Anterior cingulate cortex (tissue), 58 donors: ENCODE measurements at places on chromosomes 7 and 10.

DNA sequence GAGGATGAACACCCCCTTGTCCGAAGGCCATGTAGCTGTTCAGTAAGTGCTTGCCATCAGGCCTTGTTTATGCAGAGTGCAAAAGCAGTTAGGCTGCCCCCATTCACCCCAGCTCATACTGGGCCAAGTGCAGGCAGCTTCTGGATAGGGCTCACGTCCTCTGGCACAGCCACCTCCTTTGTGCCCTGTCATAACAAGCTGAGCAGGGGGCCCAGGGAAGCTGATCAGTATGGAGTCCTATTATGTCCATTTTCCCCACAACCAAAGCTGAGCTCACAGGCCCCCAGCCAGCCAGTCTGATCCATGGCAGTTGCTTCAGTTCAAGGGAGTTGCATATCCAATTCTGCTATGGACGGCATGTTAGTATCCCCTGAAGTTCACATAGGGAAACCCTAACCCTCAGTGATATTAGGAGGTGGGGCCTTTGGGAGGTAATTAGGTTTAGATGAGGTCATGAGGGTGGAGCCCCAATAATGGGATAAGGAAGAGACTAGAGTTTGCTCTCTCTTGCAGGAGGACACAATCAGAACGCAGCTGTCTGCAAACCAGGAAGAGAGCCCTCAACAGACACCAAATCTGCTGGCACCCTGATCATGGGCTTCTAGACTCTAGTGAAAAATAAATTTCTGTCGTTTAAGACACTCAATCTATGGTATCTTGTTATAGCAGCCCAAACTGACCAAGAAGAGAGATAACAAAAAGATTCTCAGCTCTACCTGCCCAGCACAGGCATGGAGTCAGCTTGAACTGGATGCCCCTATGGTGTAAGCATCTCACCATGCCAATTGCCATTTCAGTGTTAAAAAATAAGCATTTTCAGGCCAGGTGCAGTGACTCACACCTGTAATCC, 155.9 kb downstream of the FGFR2 start:
- DNase-seq = no peak

DNA sequence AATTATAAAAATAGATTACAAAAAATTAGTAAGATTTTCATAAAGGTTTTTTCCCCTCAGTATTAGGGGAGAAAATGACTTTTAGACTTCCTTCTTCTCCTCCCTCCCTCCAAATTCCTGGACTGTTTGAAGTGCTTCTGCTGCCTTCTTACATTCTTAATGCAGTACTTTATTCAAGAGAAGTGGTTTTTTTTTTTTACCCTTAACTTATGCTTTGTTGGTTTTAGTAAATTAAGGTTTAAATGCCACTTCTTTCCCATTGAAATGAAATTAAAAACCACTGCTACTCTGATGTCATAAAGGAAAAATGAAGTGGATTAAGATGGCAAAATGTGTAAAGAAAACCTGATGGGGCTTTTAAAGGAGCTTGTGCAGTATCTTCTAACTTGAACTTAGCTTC, 140.7 kb downstream of the VTI1A start:
- no peak for DNase-seq

DNA sequence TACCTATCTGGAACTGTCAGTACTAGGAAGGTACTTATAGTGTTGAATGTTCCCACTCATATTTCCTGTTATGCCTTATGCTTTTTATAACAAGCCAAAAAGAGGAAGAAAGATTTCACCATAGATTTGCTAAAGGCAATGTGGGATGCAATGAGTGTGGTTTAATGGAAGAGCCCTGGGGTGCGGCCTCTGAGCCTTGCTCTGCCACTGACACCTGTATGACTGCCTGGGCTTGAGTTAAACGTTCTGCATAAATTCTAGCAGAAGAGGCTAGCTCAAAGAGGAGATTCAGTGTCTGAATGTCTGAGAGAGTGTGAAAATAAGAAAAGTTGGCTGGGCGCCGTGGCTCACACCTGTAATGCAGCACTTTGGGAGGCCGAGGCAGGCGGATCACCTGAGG, 143.8 kb downstream of the TPST1 start:
- no peak for DNase-seq

DNA sequence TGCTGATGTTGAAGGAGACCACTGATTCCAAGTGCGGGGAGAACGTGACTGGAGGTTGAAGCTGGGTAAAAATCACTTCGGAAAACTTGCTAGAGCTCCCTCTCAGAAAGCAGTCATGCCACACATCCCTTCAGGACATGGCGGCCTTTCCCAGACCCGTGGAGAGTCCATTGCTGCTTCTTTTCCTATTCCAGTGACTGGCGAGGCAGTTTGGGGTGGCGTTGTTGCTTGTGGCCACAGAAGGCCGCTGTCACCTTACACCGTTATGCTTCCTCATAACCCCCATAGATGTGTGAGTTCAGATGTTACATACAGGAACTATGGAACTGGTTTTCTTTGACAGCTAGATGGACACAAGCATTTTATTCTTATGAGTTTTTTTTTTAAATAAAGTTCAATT, 235.6 kb upstream of the POM121L12 start:
- no peak for DNase-seq

- DNase-seq = no peak
Observed at GRCh38 chr10:126611303-126611702, 59.2 kb downstream of the C10orf90 start.

DNA sequence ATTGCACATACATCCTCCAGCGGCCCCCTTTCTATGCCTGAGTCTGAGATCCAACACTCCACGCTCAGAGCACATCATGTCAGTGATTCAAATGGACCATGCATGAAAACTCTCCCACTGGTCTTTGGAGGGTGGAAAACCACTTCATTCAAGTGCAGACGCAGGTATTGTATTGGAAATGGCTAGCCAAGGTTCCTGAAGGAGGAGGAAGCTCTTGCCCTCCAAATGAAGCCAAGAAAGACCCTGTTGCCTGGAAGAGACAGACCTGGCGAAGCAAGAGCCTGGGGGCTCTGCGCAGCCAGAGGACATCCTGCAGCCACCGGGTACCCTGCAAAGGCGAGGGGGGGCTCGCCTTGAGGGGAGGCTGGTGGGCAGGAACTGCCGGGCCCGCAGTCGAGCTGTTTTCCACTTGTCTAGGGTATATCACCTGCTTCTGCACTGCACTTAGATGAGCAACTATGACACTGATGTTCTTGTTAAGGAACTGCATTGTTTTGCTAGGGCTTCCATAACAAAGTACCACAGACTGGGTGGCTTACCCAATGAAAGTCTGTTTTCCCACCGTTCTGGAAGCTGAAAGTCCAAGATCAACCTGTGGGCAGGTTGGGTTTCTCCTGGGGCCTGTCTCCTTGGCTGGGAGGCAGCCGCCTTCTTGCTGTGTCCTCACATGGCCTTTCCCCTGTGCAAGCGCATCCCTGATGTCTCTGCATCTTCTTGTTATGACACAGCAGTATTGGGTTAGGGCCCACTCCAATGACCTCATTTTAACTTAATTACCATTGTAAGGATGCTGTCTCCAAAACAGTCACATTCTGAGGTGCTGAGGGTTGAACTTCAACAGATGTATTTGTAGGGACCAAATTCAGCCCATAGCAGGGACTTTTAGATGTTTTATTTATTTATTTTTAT, 233.4 kb downstream of the ARHGAP12 start:
- DNase-seq = no peak

DNA sequence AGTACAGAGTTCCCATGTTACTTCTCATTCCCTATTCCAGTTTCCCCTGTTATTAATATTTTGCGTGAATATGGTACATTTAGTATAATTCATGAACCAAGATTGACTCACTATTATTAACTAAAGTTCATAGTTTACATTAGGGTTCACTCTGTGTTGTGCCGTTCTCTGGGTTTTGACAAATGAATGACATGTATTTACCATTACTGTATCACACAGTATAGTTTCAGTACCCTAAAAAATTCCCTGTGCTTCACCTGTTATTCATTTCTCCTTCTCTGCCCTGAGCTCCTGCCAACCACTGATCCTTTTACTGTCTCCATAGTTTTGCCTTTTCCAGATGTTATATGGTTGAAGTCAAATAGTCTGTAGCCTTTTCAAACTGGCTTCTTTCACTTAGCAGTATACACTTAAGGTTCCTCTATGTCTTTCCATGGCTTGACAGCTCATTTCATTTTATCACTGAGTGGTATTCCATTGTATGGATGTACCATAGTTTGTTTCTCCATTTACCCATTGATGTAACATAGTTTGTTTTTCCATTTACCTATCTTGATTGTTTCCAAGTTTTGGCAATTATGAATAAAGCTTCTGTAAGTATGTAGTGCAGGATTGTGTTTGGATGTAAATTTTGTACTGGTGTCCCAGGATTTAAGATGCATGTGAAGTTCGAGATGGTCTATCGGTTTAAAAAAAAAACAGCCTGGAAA, 58.8 kb downstream of the CDK14 start:
- DNase-seq = no peak

DNA sequence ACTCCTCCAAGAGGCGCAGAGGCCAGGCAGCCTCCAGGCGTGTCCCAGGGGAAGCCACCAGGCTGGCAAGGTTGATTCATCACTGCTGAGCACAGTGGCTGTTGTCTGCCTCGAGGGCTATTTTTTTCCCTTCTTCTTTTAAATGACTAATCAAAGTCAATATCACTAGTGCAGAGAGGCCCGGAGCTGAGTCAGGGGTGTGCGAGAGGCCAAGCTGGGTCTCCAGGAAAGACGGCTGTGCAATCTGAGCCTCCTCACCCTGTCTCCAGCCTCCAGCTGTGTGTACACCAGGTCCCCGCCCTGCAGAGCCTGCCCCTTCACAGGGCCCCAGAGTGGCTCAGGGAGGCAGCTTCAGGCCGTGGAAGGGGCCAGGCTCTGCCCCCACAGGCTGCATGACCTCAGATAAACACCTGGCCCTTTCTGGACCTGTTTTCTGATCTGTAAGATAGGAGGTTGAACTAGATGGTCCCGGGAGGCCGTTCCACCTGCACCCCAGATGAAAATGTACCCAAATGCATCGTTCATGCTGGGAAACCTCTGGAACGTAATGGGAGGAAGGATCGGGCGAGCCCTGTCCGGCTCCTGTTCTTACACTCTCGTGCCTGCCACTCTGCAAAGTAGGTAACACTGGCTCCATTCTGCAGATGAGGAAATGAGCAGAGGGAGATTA, 3.7 kb downstream of the STX1A start:
- no peak for DNase-seq

GRCh38 chr10:20215547-20216152, 399.4 kb downstream of the PLXDC2 start:
- DNase-seq = no peak

DNA sequence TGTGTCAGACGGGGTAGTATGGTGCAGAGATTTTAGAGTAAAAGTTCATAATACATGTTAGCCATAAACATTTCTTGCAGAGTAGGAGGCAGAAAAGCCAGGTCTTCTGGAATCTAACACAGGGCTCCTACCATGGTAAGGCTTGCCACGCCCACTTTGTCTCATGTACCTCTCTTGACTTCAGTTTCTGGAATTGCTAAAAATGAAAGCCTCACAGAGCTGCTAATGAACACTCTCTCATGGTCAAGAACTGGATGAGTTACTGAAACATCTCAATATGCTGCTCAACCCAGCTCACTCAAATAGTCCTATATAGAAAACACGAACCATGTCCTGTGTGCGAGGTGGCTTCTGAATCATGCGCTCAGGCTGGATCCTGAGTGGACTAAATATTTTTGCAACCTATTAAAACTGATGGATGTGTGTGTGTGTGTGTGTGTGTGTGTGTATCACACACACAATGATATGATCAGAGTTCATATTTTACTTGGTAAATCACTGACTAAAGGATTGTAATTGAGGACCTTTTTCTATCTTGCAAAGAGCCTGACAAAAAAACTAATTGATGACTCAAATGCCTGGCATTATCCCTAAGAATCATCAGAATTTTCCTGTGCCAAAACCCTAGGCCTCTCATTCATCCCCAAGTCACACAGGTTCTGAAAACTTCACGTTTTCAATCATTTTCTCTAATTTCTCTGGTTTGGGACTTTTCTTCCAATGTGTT, 1306.6 kb downstream of the XPNPEP1 start:
- DNase-seq = no peak

- no peak for DNase-seq
Observed at GRCh38 chr10:27188259-27188658, 33.1 kb downstream of the MASTL start.

DNA sequence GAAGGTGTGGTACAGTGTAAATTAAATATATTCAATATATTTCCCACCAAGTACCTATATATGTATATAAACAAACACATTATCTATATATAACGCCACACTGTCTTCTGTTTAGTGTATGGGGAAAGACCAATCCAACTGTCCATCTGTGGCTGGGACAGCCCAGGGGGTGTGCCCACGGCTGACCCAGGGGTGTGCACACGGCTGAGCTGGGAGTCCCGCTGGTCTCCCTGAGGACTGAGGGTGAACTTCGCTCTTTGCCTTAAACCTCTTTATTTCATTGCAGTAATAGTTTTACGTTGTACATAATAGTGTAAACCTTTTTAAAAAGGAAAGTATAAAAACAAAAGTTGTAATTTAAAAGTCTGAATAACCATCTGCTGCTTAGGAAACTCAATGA, 6.3 kb downstream of the EN2 start:
- no peak for DNase-seq

DNA sequence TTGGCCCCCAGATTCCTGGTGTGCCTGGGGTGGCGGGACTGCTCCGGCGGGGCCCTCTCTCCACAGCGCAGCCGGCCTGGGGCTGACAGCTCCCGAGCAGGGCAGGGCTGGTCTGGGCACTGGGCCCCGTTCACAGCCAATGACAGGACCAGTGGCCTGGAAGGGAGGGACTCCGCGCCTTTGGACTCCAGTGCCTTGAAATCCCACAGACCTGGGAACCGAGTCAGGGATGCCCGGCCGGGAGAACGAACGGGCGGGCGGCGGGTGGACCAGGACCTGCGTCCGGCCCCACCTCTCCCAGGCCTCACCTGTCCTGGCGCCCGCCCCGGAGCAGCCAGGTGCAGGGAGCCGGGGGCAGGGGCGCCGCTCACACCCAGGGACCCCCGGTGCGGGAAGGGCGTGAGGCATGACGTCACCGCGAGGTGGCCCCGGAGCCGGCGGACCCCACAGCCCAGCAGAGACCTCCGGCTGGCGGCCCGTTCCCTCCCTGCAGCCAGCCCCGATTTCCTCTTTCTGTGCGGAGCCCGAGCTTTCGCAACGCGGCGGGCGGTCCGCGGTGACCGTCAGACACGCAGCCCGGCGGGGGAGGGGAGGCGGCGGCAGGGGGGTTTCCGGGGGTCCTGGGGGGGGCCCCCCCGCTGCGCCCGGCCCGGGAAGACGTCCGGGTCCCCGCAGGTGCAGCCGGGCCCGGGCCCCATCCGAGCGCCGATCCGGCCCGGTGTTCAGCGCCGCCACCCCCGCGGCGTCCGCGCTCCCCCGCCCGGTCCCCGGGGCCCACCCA, 743 bp downstream of the ADAP1 start:
- peak; percentile 64 for DNase-seq

DNA sequence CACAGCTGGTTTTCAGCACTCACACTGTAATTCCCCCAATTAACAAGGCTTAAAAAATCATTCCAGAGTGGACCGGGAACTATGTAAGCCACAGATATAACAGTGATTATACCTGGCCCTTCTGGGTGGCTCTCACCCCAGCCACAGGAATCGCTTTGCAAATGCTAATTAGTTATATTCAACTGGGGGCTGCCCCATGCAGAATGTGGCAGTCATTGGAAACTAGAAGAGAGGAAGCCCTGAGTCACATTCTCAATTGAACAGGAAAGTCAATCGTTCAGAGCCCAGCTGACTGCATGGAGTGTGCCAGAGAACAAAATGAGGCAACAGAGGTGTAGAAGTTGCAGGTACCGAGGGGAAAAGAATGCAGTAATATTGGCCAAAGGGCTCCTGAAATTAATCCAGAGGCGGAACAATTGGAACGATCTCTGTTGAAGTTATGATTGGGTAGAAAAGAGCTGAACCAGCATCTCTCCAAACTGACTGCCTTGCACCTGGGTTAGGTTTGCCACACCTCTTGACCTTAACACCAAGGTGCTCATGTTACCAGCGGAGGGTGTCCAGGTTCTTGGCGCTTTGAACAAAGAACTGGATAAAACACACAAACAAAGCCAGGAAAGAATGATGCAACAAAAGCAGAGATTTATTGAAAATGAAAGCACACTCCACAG, 909.7 kb upstream of the AUTS2 start:
- DNase-seq = no peak
